ENCODE measurements at places on chromosomes 1 and 21.
A peak's percentile ranks its signal among the peaks of the same experiment; 100 is the strongest.

DNA sequence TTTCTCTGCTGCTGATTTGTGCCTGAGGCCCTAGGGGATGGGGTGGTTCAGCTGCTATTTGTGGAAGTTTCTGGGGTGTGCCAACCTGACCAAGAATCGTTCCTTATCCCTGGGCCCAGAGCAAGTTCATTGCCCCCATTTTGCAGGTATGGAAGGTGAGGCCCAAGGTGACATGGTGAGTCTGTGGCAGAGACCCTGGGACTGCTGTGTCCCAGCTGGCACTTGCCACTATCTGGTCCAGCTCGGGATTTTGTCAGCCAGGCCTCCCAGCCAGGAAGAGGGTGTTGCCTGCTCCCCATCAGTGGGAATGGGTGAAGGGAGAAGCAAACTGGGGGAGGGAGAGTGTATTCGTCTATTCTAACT lies 18.9 kb upstream of the LRP8 start:
- DNase-seq, result no peak

- DNase-seq, result no peak
Measured at GRCh38 chr1:109931911-109932636, 21.4 kb downstream of the CSF1 start.

- DNase-seq, result no peak
Measured at GRCh38 chr1:1439546-1440261, 4.2 kb downstream of the VWA1 start.

DNA sequence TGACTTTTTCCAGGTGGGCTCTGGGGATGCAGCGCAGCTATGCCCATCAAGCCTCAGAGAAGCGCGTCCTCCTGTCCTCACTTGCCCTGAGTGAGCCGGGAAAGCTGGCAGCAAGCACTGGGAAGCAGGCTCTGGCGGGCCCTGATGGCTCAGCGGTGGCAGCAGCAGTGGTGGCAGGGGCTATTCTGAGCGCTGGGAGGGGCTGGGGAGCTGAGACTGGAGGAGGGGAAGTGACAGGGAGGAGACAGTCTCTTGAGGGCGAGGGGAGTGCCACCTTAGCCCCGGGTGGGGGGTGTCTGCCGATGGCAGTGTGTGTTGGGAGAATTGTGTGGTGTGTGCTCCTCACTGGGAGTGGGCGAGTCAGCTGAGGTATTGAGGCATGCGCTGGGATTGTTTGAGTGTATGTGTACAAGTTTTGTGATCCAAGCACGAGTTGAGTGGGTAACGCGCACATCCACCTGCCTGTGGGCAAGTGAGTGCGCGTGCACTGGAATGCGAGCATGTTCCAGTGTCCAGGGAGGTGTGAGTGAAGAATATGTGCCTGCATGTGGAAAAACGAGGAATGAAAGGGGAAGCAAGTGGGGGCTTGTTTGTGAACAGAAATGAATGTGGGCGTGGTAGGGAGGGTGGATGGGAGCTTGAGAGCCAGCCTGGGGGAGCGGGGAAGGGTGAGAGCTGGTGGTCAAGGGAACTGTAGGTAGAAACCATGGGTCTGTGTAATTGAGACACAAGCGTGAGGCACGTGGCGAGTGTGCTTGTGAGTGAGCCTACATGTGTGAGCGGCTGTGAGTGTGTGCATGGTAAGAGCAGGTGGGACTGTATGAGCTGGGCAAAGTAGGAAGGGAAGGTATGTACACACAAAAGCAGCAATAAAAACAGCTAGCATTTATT lies 2.9 kb upstream of the FOXO6 start:
- no peak for DNase-seq

- no peak for DNase-seq
Measured at GRCh38 chr1:232841823-232842565, 36.8 kb downstream of the MAP10 start.

DNA sequence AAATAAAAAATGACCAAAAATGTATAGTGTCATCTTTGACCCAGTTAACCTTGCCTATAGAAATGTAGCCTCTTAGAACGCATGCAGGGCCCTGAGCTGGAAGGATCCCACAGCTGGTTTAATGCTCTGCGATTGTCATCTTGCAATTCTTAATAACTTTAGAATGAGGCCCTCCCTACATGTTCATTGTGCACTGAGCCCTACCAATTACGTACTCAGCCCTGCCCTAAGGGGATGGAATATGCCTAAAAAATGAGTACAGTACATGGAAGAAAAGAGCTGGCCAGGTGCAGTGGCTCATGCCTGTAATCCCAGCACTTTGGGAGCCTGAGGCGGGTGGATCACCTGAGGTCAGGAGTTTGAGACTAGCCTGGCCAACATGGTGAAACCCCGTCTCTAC lies 57.8 kb upstream of the BCAR3 start:
- DNase-seq, result no peak

DNA sequence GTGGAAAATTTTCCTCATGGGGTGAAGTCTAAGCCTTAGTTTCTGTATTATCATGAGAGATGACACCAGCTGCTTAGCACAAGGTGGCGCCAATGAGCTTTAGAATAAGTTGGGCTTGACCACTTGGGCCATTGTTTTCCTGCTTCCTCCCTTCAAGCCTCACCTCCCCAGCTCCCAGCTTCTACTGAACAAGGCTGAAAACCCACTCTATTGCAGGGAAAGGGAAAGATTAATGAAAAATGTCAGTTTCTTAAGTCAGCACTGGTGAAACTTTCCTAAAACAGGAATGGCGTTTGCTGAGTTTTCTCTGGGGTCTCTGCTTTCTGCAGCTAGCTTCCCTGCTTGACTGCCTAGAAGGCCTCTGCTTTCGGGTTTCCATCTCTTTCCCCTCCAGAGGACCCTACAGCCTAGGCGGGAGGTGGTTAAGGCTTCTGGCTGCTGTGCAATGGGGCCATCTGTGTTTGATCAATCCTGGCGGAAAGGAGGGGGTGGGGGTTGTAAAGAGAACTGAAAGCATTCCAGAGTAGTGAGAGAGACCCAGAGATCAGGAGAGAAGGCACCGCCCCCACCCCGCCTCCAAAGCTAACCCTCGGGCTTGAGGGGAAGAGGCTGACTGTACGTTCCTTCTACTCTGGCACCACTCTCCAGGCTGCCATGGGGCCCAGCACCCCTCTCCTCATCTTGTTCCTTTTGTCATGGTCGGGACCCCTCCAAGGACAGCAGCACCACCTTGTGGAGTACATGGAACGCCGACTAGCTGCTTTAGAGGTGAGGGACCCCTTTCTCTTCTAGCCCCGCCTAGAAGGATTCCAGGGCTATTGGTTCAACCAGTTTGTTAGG lies at the start of gene OLFML3:
Gene OLFML3 (plus strand): TSS at position 612 of the 840 bp plus-strand sequence. CDS start 43 bp downstream, at position 655.
- DNase-seq, result peak; percentile 87

- no peak for DNase-seq
Measured at GRCh38 chr21:45026826-45027225, 47.6 kb upstream of the ADARB1 start.

DNA sequence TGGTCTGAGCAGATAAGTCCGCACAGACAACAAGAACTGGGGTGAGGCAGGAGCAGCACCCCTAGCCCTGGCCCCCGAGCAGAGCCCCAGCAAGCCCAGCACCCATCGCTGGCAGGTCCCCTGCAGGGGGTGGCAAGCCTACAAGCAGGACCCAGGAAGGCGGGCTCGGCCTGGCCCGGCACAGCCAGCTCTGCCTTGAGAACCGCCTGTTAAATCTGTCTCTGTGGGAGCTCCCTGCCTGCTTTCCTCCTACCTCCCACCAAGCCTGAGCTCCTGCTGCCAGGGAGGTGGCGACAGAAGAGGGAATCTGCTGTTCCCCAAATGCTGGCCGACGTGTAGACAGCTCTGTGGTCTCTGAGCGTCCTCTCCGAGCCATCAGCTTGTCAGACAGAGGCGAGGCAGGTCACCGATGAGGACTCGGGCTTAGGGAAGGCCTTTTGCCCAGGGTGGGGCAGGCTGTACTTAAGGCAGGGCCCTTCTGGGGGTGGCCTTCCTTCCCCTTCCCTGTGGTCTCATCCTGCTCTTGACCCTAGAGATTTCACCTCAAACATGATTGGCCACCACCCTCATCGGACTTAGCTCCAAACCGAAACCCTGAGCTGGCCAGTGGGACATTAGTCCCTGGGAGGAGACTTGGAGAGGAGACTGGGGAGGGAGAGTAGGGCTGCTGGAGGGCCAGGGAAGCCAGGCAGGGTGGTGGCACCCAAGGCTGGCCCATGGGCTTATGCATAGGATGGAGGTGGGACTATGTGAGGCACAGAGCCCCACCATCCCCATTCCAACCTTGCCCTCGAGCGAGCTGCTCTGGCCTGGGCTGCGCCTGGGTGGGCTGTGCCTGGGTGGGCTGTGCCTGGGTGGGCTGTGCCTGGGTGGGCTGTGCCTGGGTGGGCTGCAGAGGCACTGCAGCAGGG lies 7.7 kb downstream of the SELENON start:
- DNase-seq, result no peak

DNA sequence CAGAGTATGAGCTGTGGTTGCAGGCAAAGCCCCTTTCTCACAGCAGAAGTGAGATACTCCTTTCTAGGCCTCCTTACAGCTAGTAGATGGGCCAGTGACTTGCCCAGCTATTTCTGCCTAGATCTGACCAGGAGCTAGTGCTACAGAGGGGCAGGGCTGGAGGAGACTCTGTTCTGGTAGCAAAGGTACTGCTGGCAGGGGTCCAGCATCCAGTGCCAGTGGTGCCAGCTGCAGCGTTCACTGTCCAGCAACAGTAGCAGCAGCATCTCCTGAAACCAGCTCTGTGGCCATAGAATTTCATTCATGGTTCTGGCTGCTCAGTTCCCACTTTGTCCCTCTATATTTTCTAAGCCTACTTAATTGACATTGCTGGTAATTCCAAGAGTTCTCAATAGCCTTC lies 62.5 kb upstream of the CNN3 start:
- DNase-seq, result no peak

Measured in AG08396 (cell line).